Immature natural killer cell (primary cell): ENCODE measurements at places on chromosomes 7 and 10. TPM values are rescaled to one million over a fixed set of nuclear protein-coding genes. Genes with fewer than 3 reads are reported as not detected.

- no peak for DNase-seq
These were observed 113.7 kb upstream of the ANKRD1 start for GRCh38 chr10:91034494-91035159.

GRCh38 chr7:132250480-132251326 lies 325.6 kb downstream of the PLXNA4 start:
- no peak for DNase-seq

TMEM213 gene
- polyA plus RNA-seq, result 0.74 TPM

GRCh38 chr10:119333146-119333792 lies 125.9 kb downstream of the GRK5 start:
- DNase-seq, result no peak

DNA sequence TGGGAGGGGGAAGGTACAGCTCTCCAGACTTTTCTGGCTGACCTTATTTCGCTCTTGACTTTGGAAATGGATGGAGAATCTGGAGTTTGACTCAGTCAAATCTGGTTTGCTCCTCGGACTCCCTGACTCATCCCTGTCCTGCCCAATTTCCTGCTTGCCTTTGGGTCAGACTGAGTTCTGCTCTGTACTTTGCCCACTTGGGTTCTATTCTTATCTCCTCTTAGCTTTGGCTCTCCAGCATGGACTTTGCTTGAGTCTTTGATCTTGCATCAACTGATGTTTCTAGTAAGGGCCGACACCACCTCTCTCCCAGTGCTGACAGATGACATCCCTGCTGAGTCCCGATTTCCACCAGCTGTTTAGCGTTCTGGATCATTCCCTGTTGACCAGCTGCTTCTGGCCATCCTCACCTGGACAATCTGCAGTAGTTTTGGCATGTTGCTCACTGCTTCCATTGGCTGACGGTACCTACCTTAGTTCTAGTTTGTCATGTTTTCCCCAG lies 335.3 kb downstream of the SUGCT start:
- DNase-seq, result no peak
